Esophagus mucosa (tissue), 1 donor: ENCODE measurements at places on chromosomes 2 and 18. TPM values are rescaled to one million over a fixed set of nuclear protein-coding genes. Genes with fewer than 3 reads are reported as not detected.

DNA sequence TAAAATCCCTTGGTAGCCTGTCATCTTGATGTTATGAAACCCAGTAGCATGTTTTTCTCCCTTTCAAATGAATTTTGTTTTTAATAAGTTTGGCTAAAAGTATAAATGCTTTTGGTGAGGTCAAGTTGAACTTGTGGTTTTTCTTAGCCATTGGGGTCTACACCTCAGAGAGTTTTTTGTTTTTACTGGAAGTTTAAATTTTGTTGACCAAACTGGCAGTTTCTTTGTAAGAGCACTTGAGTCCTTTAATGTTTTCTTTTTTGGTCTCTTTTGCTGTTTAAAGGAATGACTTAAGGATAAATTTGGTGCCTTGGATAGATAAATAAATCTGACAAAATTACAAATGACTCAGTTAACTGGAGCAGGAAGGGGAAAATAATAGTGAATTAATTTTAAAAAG lies 577.3 kb downstream of the SATB2 start:
- ATAC-seq = no peak

DNA sequence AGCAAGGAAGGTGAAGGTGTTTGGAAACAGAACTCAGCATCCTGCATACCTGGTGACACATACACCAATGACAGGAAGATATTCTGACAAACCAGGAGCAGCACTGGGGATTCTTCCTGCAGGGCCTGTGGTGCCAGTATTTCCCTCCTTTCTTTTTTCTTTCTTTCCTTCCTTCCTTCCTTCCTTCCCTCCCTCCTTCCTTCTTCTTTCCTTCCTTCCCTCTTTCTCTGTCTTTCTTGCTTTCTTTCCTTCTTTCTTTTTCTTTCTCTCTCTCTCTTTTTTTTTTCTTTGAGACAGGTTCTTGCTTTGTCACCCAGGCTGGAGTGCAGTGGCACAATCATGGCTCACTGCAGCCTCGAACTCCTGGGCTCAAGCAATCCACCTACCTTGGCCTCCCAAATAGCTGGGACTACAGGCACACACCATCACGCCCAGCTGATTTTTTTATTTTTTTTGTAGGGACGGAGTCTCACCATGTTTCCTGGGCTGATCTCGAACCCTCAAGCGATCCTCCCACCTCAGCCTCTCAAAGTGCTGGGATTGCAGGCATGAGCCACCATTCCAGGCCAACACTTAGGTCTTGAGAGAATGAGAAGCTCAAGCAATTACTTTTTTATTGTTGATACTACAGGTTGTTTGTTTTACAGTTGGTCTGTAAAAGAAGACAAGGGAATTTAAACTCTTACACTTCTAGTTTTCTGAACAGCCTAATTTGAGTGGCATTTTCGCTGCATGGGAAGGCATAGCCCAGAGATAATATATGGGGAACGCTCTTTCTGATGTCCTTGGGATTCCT lies 54.7 kb upstream of the GATA6 start:
- ATAC-seq = no peak

Gene FAHD2A
- 13.6 TPM for total RNA-seq

- no peak for ATAC-seq
These were observed 88.1 kb upstream of the ZEB2 start for GRCh38 chr2:144607891-144608521.

GRCh38 chr2:73832930-73833329 lies 4.2 kb downstream of the STAMBP start:
- no peak for ATAC-seq

DNA sequence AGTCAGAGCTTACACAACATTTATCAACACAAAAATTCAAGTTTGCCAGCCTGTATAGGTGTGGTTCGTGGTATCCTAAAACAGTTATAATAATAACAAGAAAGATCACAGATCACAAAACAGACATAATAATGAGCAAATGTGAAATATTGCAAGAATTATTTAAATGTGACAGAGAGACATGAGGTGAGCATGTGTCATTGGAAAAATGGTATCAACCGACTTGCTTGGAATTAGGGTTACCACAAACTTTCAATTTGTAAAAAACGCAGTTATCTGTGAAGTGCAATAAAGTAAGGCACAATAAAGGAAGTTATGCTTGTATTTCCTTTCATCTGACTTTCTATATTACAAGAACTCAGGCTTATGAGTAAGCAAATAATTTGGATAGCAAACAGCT lies 116.8 kb downstream of the IKZF2 start:
- ATAC-seq = no peak

DNA sequence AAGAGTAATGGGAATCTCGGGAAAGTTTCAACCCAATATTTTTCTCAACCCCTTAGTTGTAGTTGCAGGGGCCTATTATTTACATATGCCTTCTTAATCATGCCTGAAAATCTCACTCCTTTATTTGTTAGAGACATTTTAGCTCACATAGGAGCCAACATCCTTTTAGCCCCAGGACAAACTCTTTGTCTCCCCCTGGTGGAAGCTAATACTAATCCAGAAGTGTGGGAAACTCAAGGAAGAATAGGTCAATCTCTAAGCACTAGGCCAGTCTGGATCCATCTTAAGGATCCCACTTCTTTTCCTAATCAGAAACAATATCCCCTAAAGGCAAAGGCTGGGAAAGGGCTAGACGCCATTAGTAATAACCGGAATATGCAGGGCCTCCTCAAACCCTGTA lies 550.9 kb upstream of the PKDCC start:
- no peak for ATAC-seq

Gene TRABD2A
- 0.24 TPM for total RNA-seq

DNA sequence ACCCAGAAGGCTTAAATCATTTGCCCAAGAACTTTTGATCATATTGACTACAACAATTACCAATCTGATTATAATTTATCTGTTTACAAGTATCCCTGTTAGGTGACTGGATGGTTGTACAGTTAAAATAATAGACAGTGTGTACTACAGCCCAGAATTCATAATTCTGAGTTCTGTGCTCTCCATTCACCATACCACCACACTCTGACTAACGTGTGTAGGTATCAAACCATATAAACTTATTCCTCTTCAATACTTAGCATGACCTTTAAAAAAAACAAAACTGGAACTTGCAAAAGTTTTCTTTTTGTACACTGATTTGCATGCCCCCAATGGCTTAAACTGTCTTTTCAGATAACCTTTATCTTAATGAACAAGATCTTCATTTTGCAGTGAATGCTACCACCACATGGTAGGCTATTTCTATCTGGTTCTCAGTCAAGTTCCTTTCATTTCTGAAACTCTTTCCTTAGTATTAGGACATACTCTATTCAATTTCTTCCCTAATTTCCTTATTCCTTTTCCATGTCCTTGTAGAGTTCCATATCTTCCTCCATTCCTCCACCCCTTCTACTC lies 50.9 kb downstream of the SOS1 start:
- no peak for ATAC-seq

GRCh38 chr2:157735532-157735931 lies 106.9 kb upstream of the ACVR1C start:
- no peak for ATAC-seq

- no peak for ATAC-seq
These were observed 5.7 kb downstream of the TEX261 start for GRCh38 chr2:70988726-70989648.
